ENCODE measurements at places on chromosomes 4 and X.

GRCh38 chr4:2685541-2685940 is 70.6 kb downstream of the TNIP2 start:
- DNase-seq = no peak

GRCh38 chr4:168852387-168852786 is 157.7 kb downstream of the CBR4 start:
- DNase-seq = no peak

DNA sequence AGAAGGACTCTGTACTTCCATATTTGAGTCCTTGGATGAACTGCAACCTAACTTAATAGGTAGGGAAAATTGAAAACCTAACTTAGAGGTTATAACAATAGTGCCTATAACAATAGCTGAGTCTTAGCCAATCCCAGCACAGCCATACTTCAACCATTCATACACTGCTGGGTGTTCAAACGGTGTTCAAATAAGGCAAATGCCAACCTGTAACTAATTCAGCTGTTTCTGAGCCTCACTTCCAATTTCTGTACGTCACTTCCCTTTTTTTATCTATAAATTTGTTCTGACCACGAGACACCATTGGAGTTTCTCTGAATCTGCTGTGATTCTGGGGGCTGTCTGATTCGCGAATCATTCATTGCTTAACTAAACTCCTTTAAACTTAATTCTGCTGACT is 9.6 kb upstream of the GRSF1 start:
- DNase-seq = no peak

DNA sequence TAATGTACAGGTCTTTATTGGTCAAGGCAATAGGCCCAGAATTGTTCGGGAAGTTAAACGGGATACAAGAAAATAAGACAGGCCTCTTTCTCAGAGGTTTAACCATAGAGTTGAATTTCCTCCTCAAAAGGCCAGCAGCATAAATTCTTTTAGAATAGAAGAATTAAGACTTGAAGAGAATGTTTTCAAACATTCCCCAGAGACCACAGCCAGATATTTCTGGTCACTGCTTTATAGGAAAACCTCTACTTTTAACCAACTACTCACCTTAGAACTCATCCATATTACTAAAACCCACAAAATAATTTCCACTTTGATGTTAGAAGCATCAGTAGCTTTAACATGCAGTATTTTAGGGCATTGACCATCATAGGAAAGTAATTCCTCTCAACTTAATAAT is 317.9 kb downstream of the RAB28 start:
- DNase-seq = no peak

DNA sequence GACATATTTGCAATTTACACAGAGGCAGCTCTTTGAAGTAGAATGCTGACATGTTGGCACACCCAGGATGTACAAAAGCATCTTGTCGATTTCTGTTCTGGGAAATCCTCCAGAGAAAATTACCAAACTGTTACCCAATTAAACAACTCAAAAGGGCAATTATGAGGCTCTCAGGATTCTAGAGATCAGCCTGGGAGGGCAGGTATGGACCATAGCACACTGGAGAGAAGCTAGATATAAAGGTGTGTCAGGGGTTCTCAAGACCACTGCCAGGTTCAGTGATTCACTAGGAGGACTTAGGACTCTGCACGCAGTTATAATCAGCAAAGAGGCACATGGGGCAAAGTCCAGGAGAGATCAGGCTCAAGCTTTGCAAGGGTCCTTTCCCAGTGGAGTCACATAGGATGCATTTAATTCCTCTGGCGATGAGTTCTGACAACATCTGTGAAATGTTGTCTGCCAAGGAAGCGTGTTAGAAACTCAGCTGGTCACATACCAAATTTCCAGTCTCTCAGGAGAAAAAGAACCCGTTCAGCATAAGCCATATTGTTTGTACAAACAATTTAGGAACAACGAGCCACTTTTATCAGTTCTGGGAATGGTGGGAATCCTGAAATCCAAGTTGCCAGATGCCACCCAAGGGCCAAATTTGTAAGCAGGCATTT is 100.8 kb downstream of the SYTL5 start:
- no peak for DNase-seq

DNA sequence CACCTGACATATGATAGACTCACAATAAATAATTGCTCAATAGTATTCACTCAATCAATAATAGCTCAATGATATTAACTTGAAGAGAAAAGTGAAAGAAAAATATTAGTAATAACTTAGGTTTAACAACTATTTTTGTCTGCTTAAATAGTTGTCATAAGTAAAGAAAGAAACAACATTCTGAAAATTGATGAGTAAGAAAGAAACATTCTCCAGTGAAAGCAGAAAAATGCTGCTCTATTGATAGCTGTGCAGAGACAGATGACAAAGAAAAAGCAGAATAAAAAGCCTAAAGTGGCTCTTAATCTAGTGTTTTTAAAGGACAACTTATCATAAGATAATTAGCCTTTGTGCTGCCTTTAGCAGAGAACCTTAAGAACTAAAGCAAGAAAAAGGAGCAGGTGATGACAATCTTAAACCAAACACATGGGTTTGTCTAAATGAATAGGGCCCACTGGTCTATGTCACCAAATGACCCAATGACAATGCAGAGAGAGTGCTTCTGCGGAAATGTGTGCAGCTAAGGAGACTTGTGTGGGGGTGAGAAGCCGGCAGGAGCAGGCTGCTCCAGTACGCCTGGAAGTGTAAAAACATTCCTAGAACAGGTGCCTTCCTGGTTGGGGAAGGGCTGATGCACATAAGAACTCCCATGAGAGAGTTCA is 13.2 kb downstream of the HS3ST1 start:
- DNase-seq = no peak

GRCh38 chr4:155974996-155975395 is 21.3 kb upstream of the CTSO start:
- no peak for DNase-seq

DNA sequence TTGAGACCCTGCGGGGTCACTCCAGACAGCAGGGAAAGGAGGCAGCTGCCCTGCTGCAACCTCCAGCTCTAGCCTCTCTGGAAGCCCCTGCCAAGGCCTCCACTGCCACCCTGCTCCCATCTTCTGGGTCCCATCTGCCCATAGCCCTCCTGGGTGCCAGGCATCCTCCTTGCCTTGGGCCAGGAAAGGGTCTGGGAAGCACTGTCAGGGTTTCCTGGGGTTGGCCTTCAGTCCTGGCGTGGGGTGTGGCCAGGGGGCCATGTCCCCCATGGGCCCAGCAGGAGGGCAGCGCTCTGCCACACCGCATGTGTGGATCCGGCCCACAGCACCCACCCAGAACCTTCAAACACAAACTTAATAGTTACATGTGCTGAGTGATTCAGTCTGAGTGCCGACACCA is 3.4 kb upstream of the CPLX1 start:
- no peak for DNase-seq

- no peak for DNase-seq
Measured at GRCh38 chr4:77120886-77121508, 36.0 kb upstream of the CCNG2 start.

GRCh38 chr4:8539661-8540060 is 40.5 kb upstream of the GPR78 start:
- peak; percentile 31 for DNase-seq

GRCh38 chr4:177239878-177240277 is 69.8 kb upstream of the NEIL3 start:
- DNase-seq = no peak

GRCh38 chr4:31237233-31237632 is 517.1 kb downstream of the PCDH7 start:
- DNase-seq = no peak

GRCh38 chr4:78613522-78614321 is 62.2 kb downstream of the ANXA3 start:
- no peak for DNase-seq

GRCh38 chr4:110055158-110055768 is 142.6 kb downstream of the EGF start:
- DNase-seq = no peak

DNA sequence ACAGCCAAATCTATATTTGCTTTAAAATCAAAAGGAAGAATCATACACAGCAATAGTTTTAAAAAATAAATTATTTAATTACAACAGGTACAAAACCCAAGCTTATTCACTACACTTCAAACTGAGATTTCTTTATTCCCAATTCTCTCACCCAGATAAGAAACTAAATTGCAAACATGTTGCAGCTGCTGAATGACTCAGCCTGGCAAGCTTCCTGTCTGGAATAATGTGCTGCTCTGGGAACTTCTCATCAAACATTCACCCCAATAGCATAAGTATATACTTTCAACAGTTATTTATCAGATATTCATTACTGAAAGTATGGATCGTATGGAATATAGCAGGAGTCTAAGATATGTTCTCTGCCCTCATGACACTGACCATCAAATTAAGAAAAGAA is 43.0 kb upstream of the GABRA2 start:
- no peak for DNase-seq

DNA sequence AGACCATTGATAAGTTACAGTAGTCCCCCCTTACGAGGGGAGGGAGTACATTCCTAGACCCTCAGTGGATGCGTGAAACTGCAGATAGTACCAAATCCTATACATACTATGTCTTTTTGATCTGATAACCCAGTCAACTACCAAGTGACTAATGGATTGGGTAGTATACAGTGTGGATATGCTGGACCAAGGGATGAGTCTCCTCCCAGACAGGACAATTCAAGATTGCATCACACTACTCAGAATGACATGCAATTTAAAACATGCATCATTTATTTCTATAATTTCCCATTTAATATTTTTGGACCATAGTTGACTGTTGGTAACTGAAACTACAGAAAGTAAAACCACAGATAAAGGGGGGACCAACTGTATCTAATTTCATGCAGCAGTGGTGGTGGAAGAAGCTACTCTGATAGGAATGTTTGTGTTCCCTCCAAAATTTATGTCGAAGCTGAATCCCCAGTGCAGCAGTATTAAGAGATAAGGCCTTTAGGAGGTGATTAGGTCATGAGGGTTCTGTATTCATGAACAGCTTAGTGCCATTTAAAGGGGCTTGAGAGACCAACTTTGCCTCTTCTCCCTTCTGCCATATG is 11.9 kb downstream of the HADH start:
- no peak for DNase-seq

GRCh38 chr4:110088670-110089069 is 109.7 kb downstream of the ELOVL6 start:
- peak; percentile 22 for DNase-seq

DNA sequence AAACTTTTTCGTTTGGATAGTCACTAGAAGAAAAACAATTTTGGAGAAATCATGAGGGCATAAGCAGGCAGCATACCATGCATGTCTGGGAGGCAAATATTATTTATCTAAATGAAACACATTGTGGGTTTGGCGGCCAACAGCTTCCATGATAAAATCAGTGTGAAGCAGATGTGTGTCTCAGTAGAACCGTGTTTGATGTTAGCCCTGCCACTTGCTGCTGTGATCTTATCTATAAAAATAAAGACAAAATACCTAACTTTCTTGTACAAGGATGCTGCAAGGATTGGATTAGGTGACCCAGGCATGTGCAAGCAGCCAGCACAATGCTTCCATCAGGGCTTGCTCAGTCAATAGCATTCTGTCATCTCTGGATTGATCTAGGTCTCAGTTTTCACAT is 341.4 kb downstream of the PACRGL start:
- no peak for DNase-seq

DNA sequence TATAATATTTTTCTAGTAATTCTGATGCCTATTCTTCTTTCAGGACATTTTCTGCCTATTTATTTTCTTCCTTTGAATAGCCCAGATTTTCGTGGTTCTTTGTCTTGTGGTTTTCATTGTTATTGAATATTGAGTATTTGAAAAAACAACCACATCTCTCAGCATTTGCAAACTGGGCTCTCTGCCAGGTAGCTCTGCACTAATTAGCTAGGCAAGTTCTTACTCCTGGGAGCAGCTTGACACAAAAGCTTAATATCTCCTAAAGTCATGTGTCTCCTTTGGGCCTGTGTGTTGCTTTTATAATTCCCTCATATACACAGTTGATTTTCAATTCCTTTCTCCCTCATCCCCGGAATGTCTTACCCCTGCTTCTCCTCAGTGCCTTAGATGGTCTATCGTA is 413.5 kb upstream of the GRIA3 start:
- no peak for DNase-seq

GRCh38 chr4:182089326-182089725 is 153.9 kb upstream of the TENM3 start:
- no peak for DNase-seq

DNA sequence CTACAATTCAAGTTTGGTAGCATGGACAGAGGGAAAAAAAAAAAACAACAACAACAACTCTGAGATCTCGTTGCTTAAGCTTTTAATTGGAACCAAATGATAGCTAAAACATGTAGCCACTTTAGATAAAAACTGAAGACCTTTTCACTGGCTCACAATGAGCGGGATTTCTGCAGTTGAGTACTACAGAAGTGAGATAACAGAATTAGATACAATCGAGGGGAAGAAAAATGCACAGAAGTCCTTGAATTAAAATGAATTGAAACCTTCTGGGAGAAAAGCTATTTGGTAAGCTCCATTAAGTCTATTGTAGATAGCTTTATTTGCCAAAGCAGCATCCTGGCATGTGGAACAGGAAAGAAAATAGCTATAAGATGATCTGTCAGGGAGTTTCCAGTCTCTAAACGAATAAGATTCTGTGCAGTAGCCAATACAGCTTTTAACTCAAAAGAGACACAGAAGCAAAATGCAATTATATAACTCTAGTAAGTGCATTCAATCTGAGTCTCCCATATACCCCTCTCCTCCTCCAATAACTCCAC is 248.5 kb downstream of the ENOX2 start:
- DNase-seq = no peak

DNA sequence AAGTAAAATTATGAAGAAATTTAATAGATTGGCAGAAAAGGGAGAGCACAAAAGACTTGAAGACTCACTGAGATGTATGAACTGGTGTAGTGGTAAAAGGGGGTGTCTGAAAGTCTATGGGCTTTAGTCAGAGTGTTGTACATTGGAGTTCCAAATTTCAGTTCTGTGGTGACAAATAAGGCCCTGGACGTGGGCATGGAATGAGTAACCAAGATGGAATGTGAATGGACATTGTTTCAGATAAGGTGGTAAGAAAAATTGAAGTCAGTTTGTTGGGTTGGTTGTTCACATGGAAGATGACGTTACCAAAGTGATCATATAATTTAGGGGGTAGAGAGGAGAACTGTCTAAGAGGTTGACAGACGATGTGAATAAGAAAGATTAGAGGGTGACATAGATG is 13.9 kb downstream of the CYSLTR1 start:
- no peak for DNase-seq

GRCh38 chrX:81377329-81377728 is 175.4 kb downstream of the SH3BGRL start:
- no peak for DNase-seq

DNA sequence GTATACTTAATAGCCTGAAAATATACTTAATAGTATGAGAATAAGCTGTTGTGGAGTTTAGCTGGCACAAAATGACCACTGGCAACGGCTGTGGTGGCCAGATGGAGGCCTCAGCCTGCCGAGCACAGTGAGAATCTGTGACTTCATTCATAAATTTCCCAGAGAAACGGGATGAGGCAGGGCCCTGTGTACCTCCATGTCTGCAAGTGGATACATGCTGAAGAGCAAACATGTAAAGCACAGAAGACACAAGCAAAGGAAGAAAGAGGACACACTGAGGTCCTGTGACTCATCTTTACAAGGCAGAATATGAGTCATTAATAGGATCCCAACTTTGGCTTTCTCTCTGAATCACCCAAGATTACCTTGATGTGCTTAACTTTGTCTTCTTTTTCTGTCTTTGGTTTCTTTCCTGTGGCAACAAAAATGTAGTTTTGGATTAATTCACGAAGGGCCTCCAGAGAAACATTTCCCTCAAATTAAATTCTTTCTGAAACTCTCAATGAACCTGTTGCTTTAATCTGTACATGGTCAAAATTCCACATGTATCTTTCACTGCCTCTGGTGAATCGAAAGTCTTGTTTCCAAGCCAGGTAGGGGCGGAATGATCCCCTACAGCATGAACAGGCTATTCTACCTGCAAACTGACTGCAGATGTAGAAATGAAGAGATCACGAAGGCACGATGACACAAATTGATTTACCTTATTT is 56.4 kb downstream of the IRF2 start:
- DNase-seq = peak; percentile 11

Data from stimulated activated CD4-positive, alpha-beta T cell treated with anti-CD3 and anti-CD28 coated beads, Interleukin-4, amount 100 ng/mL, for 4 hours (primary cell).